ENCODE measurements at places on chromosomes 16 and 17. TPM values are rescaled to one million over a fixed set of nuclear protein-coding genes. Genes with fewer than 3 reads are reported as not detected.

Gene TBC1D3L
- total RNA-seq = 16.7 TPM

Gene TERB1
- total RNA-seq = 0.22 TPM

Gene CALB2
- total RNA-seq = 2.8 TPM

Gene PIRT
- total RNA-seq = 1.5 TPM

Gene ASPSCR1
- 21.7 TPM for total RNA-seq

Gene ZSCAN10
- 0.86 TPM for total RNA-seq

Gene ENPP7
- not detected for total RNA-seq

Gene ABI3
- total RNA-seq = 2.5 TPM

Gene CEP295NL
- total RNA-seq = 0.82 TPM

Gene OTOP3
- 0.40 TPM for total RNA-seq

Gene MT1A
- 10.2 TPM for total RNA-seq

Gene GSG1L
- total RNA-seq = 0.15 TPM

Gene ATF7IP2
- 5.8 TPM for total RNA-seq

Gene CD300LG
- total RNA-seq = 0.32 TPM

Gene RBFOX1
- total RNA-seq = 1.6 TPM

Gene ADGRG3
- total RNA-seq = 0.27 TPM

Gene GAS2L2
- 0.15 TPM for total RNA-seq

Gene C17orf50
- not detected for total RNA-seq

Gene PGAP6
- 99.6 TPM for total RNA-seq

Gene KCNJ2
- total RNA-seq = 7.4 TPM

Gene TBC1D3C
- not detected for total RNA-seq

Gene SNTB2
- total RNA-seq = 34.8 TPM

Gene CPNE7
- 1.6 TPM for total RNA-seq

Gene SGCA
- 5.5 TPM for total RNA-seq

Gene TMIGD1
- total RNA-seq = 107 TPM

Gene ZNF23
- total RNA-seq = 6.4 TPM

Gene C16orf96
- total RNA-seq = not detected

Gene ANKS4B
- total RNA-seq = 41.3 TPM

Gene IL21R
- total RNA-seq = 0.56 TPM

Gene NUBP2
- 72.8 TPM for total RNA-seq

All from colonic mucosa (tissue), 4 donors.